ENCODE measurements at places on chromosomes 1 and 21.

GRCh38 chr1:23745515-23745914 lies 2.2 kb downstream of the ELOA start:
- DNase-seq, result peak; percentile 40

- DNase-seq, result peak; percentile 61
Observed at GRCh38 chr1:67053785-67054772, at the start of gene SLC35D1. Gene SLC35D1 (minus strand): TSS chr1:67054148. CDS start chr1:67054013, 135 bp downstream.

GRCh38 chr1:38740487-38740886 lies 119.1 kb downstream of the RRAGC start:
- no peak for DNase-seq

GRCh38 chr1:212328248-212328647 lies 43.0 kb downstream of the PPP2R5A start:
- DNase-seq, result peak; percentile 16

DNA sequence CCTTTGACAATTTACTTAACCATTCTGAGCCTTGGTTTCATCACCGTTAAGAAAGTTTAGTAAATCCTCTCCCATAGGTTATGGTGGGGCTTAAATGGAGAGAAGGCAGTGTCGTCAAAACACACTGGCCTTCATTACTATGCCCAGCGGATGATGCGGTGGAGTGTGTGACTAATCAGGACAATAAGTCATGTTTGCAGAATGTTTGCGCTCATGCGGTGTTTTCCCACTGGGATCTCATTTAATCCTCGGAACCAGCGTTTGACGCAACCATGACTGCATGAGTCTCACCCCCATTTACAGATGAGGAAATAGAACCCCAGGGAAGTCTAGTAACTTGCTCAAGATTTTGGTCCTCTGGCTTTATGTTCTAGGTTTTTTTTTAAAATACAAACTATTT lies 17.5 kb downstream of the SLC26A9 start:
- DNase-seq, result peak; percentile 92

DNA sequence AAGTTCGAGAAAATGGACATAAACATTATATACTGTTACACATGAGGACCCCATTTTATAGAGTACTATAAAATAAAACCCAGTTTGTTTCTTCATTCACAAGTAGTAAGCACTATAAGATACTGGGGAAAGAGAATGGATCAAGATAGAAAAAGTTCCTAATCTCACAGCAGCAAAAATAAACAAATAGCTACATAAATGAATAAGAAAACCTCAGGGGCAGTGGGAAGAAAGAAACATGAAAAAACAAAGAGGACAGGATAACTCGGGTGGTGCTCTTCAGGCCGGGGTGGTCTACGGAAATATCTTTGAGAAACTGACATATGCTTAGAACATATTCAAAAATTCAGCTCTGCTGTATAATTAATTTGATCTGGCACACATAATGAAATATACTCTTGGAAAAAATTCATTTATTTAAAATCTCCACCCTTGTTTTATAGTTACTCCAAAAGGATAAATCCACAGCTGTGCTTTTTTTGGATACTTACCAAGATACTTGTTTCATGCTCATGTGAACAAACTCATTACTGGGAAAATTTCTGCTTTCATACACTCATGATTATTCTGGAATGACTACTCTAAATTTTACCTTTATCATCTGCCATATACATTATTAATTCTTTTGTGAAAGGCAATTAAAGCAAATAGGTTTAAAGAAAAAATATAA lies 20.0 kb downstream of the CEP170 start:
- DNase-seq, result peak; percentile 44

DNA sequence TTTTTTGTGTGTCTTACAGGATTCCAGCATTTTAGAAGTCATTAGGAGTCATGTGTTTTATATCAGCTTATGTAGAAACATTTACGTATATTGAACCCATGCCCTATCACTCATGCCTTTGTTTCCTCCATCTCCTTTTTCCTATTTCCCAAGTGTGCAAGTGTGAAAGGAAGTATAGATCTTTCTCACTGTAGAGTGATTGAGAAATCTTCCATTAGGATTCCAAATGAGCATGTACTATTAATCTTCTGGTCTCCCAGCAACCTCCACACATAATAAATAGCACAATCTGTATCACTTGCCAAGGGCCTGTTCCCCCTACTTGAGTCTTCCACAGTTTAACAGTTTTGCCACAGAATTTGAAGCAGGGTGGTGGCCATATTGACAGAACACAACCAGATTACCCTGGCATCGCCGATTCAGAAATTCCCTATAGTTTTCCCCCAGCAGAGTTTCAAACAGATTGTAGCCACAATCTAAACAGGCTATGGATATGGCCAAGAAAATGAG lies 1052.8 kb downstream of the TTLL7 start:
- DNase-seq, result peak; percentile 16

- no peak for DNase-seq
Observed at GRCh38 chr1:171751221-171751620, 9.4 kb upstream of the VAMP4 start.

- DNase-seq, result no peak
Observed at GRCh38 chr1:180397175-180397574, 105.2 kb downstream of the ACBD6 start.

- DNase-seq, result no peak
Observed at GRCh38 chr1:171973421-171973820, 132.1 kb downstream of the DNM3 start.

GRCh38 chr1:70382682-70383081 lies 28.2 kb upstream of the ANKRD13C start:
- DNase-seq, result no peak
